ENCODE measurements at places on chromosomes 4 and X.

- no peak for DNase-seq
These were observed 15.3 kb upstream of the SLC10A4 start for GRCh38 chr4:48467891-48468290.

- no peak for DNase-seq
These were observed 19.2 kb downstream of the CC2D2A start for GRCh38 chr4:15488658-15489470.

DNA sequence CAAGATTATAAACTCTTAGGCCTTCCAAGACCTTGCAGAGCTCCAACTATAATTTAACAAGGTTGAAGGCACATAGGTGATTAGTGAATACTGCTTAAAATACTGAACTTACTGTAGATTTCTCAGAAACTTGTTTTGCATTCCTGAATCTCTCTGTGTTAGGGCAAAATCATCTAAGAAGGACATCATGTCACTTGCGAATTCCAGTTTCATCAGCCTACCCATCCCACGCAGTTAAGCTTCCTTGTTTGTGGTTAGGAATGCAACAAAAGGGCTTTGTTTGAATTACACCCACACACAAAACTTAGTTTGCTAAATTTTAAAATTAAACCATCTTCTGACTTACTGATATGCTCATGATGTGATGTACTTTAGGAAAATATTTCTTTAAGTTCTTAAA, 174.0 kb downstream of the SOWAHB start:
- DNase-seq = no peak

- no peak for DNase-seq
These were observed 48.8 kb upstream of the FAM9A start for GRCh38 chrX:8849945-8850344.

GRCh38 chrX:23737413-23737812, 5.7 kb downstream of the ACOT9 start:
- DNase-seq = no peak
